GF-D8 (cell line): ENCODE measurements at places on chromosomes 3 and 15.

GRCh38 chr3:2180634-2181033 lies 82.0 kb downstream of the CNTN4 start:
- DNase-seq = no peak

DNA sequence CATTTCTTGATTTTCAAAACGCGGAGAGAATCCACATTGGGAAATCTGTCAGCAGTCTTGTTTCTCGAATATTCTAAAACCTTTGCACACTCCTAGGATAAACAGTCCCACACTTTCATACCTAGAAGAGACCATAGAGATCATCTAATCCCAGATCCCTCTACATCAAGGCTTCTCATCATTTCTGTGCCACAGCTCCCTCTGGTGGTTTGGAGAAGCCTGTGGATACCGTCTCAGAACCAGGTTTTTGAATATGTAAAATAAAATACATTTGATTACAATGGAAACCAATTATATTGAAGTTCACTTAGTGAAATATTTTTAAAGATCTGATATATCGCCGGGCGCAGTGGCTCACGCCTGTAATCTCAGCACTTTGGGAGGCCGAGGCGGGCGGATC lies 211.9 kb upstream of the GOLGA6L4 start:
- no peak for DNase-seq

- DNase-seq = no peak
Measured at GRCh38 chr3:140092848-140093536, 158.0 kb downstream of the CLSTN2 start.

GRCh38 chr3:71692139-71692538 lies 33.1 kb downstream of the EIF4E3 start:
- no peak for DNase-seq

GRCh38 chr15:55685286-55685685 lies 57.7 kb downstream of the PRTG start:
- DNase-seq = no peak

- DNase-seq = no peak
Measured at GRCh38 chr15:99719096-99719541, 14.1 kb downstream of the LYSMD4 start.

DNA sequence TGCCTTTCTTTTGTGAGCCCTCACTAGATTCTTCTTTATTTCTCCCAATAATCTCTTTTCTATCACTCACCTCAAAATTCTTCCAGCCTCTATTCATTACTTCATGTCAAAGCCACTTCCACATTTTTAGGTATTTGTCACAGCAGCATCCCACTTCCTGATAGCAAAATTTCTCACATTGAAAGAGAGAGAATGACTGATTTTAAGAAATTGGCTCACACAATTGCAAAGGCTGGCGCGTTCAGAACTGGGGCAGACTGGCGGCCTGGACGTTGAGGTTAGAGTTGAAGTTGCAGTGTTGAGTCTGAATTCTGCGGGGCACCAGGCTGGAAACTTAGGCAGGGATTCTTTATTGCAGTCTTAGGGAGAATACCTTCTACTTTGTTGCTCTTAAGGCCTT lies 117.9 kb downstream of the LRRC28 start:
- DNase-seq = no peak

GRCh38 chr3:53525765-53526703 lies 31.6 kb downstream of the CACNA1D start:
- DNase-seq = no peak

- DNase-seq = no peak
Measured at GRCh38 chr3:38549957-38550840, 54.1 kb downstream of the EXOG start.

DNA sequence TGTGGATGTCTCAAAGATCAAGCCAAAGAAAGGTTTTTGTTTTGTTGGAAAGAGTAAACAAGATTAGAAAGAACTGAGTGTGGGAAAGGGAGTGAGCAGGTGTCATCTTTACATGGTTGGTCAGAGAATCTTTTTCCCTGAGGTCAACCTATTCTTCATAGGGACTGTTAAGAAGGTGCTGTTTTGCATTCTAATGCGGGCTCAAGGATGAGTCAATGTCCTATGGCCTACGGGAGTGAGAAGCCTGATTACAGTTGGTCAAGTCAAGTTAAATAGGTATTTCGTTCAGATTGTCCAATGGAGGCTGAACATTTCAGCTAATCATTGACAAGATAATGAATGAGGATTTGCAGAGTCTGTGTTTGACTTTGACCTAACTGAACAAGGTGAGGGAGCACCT lies 491.2 kb upstream of the PDZRN3 start:
- DNase-seq = no peak

- no peak for DNase-seq
Measured at GRCh38 chr3:169581633-169582032, 81.9 kb downstream of the MECOM start.

- no peak for DNase-seq
Measured at GRCh38 chr15:31230630-31231485, 95.8 kb upstream of the KLF13 start.

GRCh38 chr3:65245133-65246063 lies 557.6 kb upstream of the ADAMTS9 start:
- DNase-seq = no peak

DNA sequence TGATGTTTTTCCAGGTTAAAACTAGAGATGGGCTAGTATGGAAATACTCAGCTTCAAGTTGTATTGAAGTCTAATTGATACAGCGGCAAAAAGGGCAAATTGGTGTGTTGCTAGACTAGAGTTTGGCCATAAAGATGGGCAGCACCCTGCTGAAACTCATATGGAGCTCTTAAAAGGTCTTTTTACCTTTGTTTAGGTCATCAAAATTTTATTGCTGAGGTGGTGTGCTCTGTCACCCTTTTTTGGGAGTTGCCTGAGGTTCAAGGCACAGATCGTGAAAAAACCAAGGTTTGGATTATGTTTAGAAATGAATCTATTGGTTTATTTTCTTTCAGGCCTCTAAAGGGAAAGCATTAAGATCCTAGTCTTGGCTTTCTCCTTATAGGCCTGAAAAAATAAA lies 38.2 kb downstream of the VPS8 start:
- no peak for DNase-seq

- no peak for DNase-seq
Measured at GRCh38 chr15:20352241-20353200, 189.1 kb downstream of the GOLGA6L6 start.

- no peak for DNase-seq
Measured at GRCh38 chr3:134694466-134694865, 43.6 kb upstream of the KY start.

GRCh38 chr15:68205558-68205944 lies 419 bp upstream of the CALML4 start:
- no peak for DNase-seq

DNA sequence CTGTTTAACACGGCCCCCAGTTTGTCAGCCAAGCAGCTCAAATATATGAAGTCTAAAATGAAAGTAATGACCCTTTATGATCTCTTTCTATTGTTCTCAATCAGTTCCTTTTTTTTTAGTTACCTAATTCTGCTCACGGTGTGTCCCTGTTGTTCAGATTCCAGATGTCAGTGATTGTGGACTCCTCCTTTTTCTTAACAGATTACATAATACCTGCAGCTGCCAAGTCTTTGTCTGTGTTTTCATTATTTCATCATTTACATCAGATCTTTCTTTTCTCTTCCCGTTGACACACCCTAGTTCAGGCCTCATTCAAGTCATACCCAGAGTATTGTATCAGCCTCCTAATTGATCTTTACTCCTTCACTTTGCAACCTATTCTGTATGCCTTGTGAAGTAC lies 56.1 kb upstream of the SKIL start:
- DNase-seq = peak; percentile 45

- DNase-seq = no peak
Measured at GRCh38 chr3:124059580-124059979, 67.7 kb upstream of the ROPN1 start.

DNA sequence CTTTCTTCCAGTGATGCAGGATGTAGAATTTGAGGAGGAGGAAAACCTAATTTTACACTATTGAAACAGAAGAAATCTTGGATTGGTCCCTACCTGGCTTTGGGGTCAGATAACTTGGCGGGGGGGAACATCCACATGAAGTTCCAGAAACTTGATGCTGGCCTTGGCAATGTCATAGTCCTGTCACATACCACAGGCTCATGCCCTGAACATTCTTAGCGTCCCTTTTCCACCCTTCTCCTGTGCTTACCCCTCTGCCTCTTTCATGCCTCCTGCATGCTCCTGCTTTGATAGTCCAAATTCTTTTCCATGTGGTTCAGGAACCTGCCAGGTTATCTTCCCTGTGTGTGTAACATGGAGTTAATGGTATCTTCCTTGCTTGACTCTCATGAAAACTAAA lies 110.6 kb downstream of the UNC13C start:
- DNase-seq = no peak

DNA sequence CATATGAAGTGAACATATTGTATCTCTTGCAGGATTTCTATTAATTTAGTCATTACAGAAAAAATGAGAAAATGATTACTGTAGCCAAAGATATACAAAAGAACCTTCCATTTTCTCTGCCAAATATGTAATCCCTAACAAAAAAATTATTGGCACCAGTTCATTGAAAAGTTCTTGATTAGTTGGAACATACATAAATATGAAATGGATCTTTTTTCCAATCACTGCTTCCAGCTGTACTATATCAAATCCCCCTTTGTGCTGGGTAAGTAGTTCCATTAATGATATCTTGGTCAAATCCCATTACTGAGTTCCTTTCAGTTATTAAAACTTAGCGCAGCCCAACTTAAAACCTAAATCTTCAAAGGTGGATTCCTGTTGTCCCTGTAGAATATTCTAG lies 263.8 kb downstream of the SLC9A9 start:
- DNase-seq = no peak

GRCh38 chr15:40307421-40308211 lies at the start of gene PLCB2:
TSS of gene PLCB2 (minus strand) at chr15:40307935. CDS start at chr15:40307672, 263 bp downstream.
- DNase-seq = peak; percentile 75

GRCh38 chr15:74442604-74443003 lies 8.8 kb upstream of the SEMA7A start:
- no peak for DNase-seq

GRCh38 chr15:89806559-89807550 lies 7.8 kb downstream of the ANPEP start:
- DNase-seq = no peak

- no peak for DNase-seq
Measured at GRCh38 chr3:182104881-182105280, 393.2 kb downstream of the SOX2 start.

DNA sequence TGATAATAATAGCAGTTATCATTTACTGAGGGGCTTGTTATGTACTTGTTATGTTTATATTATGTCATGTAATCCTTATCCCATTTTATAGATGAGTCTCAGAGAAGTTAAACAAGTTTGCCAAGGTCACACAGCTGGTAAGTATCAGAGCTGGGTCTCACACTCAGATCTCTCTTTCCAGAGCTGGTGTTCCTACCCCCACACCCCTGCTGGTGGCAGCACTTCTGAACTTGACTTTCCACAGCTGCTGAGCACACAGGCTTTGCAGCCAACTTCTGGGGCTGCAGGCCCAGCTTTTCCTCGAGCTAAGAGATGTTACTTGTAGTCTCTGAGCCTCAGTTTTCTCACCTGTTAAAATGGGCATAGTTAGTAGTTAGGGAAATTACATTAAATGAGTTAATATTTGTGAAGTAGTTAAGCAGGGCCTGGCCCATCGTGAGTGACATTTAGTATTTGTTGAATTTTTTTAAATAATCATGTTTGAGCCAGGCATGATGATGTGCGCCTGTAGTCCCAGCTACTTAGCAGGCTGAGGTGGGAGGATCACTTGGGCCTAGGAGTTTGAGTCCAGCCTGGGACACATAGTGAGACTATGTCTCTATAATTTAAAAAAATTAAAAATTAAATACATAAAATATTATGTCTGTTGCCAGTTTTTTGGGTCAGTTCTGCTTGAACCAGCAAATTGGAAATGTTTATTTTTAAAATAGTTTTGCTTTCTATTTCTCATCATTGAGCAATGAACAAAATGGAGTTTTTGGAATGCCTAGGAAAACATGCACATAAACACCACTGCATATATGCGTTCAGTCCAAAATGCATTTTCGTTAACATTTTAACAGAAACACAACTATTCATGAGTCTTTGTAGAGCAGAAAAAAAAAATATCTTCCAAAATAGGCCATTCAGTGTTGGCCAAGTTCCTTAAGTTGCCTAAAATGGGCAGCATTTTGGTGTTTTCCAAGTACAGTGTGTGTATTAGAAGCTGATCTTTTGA lies 87.3 kb downstream of the SMAD6 start:
- no peak for DNase-seq

- no peak for DNase-seq
Measured at GRCh38 chr15:26889298-26889898, 22.5 kb downstream of the GABRA5 start.

DNA sequence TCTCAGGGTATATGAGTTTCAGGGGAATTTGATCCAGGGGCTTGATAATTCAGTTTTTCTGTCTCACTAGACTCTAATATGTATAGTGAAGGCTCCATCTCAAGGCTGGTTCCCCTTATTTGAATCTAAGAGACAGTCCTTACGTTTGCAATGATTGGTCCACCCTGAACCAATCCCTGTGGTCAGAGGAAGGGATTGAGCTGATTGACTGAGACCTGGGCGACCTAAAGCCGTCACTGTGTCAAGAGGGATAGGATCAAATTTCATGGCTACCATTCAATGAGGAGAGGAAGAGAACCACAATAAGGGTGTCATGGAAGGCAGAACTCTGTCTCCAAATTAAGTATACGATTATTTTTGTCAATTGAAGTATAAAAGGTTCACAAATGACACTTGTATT lies 16.3 kb downstream of the NUDT16 start:
- no peak for DNase-seq

DNA sequence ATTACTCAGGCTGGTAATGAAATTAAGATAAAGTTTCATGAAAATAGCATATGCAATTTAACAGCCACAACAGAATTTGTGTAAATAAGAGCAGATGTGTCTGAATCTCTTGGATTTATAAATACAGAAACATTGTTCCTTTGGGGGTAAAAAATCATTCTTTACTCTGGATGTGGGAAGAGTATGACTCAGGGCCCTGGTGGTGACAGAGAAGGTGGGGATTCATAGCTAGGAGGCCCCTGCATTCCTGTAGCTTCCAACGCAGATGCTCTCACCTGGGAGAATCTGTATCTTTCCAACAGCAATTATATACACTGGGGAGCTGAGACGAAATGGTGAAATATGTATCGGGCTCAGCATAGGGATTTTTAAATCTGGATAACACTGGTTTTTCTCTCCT lies 167.6 kb upstream of the CADPS start:
- DNase-seq = no peak

DNA sequence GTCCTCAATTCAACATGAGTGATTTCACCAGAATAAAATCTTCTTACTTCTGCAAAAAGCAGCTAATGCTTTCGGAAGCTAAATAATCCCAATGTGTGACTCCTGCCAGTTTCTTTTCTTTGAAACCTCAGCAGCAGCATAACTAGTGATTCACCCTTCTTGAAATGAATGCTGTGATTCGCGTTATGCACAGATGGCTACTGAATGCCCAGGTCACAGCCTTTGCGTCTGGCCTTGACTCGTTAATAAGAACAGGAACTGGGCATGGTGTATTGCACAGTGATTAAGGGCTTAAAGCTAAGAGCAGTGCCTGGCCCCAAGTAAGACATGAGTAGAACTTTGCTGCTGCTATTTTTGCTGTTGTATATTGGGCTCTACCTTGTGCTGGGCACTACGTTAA lies 19.0 kb downstream of the CGNL1 start:
- DNase-seq = no peak
